Chondrocyte (in vitro differentiated cells): ENCODE measurements at places on chromosomes 2 and 18. TPM values are rescaled to one million over a fixed set of nuclear protein-coding genes. Genes with fewer than 3 reads are reported as not detected.

Gene NPPC
- total RNA-seq: not detected in 3 replicates

Gene KIAA2012
- not detected in 3 replicates for total RNA-seq

Gene MLPH
- total RNA-seq: 3.7 to 6.1 TPM (median 5.6 TPM) in 3 replicates

Gene IL1F10
- total RNA-seq: not detected in 3 replicates

Gene SKOR2
- total RNA-seq: not detected in 3 replicates

Gene GNLY
- total RNA-seq: not detected in 3 replicates

Gene RAB1A
- total RNA-seq: 183 to 202 TPM (median 192 TPM) in 3 replicates

DNA sequence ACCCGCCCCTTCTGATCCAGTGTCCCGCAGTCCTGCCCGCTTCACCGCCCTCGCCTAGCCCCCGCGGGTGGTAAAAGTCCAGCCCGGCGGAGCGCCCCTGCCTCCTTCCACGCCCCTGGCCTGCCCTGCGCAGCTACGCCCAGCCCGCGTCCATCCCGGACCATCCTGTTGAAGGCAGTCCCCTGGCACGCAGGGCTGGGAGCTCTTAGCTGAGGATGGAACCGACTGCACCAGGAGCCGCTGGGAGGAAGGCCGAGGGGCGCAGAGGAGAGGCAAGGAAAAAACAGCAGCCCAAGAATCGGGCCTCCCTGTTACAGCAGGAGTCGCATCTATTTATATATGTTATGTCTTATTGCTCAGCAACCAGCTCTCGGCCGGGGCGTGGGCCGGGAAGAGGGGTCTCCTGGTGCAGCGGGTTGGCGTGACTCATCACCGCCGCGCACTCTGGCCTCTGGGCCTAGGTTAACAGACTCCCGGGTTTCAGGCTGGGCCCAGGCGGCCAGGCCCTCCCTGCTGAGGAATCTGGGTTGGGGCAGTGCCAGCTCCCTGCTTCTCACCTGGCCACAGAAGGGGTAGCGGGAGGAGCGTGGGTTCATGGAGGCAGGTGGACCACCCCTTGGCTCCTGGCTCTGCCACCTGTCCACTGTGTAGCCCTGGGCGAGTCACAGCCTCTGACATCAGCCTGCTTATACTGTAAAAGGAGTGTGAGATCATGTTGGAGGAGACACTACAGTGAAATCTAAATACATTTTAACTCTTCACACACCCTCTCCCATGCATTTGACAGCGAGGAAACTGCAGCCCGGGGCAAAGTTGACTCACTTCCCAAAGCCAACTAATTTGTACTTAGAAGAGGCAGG lies 13.4 kb upstream of the MAP3K2 start:
- no peak overlapping the region for H3K4me3 ChIP-seq
- H3K27ac ChIP-seq: peak overlapping the region; percentile 69
- no peaks in the 10 kb centered on the region for H3K27me3 ChIP-seq
- no peaks in the 10 kb centered on the region for H3K36me3 ChIP-seq
- no peak for DNase-seq

- peaks cover 39% of the 10 kb centered on the region for H3K4me1 ChIP-seq
- no peak for DNase-seq
- peaks cover 14% of the 10 kb centered on the region for H3K36me3 ChIP-seq
- peak overlapping the region; percentile 74 for H3K27ac ChIP-seq
- H3K4me3 ChIP-seq: no peak overlapping the region
Measured at GRCh38 chr2:99420031-99420430, 69.8 kb downstream of the REV1 start.

DNA sequence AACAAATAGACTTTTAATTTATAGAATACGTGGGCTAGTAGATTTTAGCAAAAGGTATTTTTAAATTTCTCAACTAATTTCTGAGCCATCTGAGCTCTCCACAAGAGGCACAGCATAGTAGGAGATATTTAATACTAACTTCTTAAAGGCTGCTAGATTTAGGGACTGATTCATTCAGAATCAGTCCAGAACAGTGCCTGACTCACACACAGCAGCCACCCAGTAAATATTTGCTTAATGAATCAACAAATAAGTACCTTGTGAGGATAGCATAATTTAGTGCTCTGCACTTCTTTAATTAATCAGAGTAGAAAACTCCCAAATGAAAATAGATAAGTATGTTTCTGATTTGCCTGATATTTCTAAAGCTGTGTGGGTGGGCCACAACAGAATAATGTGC lies 35.6 kb upstream of the SYT4 start:
- H3K36me3 ChIP-seq: no peaks in the 10 kb centered on the region
- H3K27me3 ChIP-seq: peaks cover 9% of the 10 kb centered on the region
- no peak overlapping the region for H3K4me3 ChIP-seq
- no peaks in the 10 kb centered on the region for H3K4me1 ChIP-seq
- no peak for DNase-seq
- no peak overlapping the region for H3K27ac ChIP-seq

- H3K27me3 ChIP-seq: no peaks in the 10 kb centered on the region
- no peaks in the 10 kb centered on the region for H3K36me3 ChIP-seq
- no peak for DNase-seq
- H3K4me1 ChIP-seq: no peaks in the 10 kb centered on the region
- no peak overlapping the region for H3K27ac ChIP-seq
Measured at GRCh38 chr2:205375461-205376448, 306.5 kb upstream of the NRP2 start.

GRCh38 chr2:196635156-196635555 lies 4.4 kb upstream of the CCDC150 start:
- no peak overlapping the region for H3K27ac ChIP-seq
- no peaks in the 10 kb centered on the region for H3K27me3 ChIP-seq
- H3K36me3 ChIP-seq: peaks cover 5% of the 10 kb centered on the region
- DNase-seq: no peak
- H3K4me3 ChIP-seq: no peak overlapping the region
- peaks cover 11% of the 10 kb centered on the region for H3K4me1 ChIP-seq

DNA sequence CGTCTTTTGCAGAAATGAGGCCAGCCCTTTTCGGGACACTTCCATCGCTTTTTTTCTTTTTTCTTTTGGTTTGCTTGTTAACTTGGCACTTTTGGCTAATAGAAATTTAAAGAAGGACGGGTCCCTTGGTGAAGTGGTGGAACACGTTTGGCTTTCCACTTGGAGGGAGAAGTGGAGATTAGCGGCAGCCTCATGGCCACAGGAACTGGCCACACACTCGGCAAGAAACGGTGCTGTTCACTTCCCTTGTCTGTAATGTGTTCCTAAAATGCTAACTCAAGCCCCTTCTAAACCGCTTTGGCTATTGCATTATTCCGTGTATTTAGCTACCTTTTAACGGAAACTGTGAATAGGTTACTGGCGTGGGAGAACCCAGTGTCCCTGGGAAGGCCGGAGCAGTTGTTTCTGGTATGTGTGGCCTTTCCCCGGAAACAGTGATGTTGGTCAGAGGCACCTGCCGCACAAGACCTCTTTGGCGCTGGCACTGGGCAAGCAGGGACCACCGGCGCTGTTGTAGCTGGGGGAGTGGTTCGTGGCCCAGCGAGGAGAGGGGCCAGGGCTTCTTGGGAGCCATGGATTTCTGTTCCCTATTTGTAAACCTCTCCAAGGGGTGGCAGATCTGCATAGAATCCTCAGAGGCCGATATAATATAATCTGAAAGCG lies 981 bp downstream of the RAMP1 start:
- no peaks in the 10 kb centered on the region for H3K36me3 ChIP-seq
- DNase-seq: no peak
- H3K4me3 ChIP-seq: peak overlapping the region; percentile 81
- peak overlapping the region; percentile 77 for H3K27ac ChIP-seq
- H3K27me3 ChIP-seq: no peaks in the 10 kb centered on the region
- H3K4me1 ChIP-seq: peaks cover 72% of the 10 kb centered on the region
